GM12864 (cell line): ENCODE measurements at places on chromosomes 13 and 19.

DNA sequence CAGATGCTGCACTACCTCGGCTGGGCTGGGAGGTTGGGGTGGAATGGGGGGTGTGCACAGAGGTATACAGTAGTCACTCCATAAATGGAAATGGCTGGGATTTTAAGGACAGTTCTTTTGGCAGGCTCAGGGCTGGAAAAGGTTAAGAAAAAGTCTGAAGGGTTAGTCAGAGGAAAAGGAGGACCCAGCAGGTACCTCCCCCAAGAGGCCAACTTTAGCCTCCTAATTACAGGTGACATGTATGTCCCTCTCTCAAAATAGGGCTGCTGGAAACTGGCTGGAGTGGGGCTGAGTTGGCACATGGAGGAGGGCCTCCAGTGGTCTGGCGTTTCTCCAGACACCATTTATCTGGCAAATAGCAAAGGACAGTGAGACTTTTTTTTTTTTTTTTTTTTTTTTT lies 994 bp downstream of the CCDC194 start:
- no peak for DNase-seq

DNA sequence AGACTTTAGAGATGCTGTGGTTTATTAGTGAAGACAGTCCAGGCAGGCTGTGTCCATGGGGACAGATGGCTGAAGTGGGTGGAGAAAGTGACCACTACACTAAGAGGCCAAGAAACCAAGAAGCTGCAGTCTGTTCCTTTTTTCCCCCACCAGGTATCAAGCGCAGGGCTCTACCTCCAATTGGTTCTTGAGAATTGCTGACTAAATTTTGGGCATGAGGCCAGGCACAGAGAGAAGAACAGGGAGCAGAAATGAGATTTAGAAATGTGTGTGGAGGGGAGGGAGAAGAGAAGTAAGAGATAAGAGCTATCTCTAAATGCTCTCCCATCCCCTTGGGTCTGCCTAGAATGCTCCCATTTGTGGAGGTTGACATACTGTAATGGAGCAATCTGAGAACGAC lies 12.3 kb upstream of the CYSLTR2 start:
- DNase-seq: no peak

GRCh38 chr19:56350416-56351045 lies 35.9 kb upstream of the ZSCAN5A start:
- DNase-seq: no peak

DNA sequence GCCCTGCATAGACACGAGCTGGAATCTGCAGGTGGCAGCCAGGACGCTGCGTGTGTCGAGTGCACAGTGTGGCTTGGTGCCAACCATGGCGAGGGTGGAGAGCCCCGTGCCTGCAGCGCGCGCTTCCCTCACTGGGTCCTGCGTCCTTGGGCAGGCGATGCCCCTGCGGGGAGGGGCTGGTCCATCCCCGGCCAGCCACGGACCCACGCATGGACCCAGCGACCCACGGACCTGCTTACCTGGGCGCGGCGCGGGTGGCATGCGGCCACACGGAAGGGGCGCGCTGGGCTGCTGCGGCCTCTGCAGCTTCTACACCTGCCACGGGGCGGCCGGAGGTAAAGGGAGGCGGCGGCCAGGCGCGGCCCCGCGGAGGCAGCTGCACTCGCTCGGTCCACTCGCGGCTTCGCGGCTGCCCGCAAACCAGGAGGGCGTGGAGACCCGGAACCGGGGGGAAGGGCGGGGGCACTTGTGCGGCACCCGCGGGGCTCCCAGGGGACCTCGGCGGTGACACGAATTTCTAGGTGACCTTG lies 569 bp upstream of the MCF2L start:
- DNase-seq: no peak

DNA sequence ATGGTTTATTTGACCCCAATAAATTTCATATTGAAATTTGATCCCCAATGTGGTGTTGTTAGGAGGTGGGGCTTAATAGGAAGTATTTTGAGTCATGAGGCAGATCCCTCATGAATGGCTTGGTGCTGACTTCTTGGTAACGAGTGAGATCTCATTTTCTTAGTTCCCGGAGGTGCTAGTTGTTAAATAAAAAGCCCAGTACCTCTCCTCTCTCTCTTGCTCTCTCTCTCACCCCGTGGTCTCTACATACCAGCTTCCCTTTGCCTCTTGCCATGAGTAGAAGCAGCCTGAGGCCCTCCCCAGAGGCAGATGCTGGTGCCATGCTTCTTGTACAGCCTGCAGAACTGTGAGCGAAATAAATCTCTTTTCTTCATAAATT lies 39.4 kb upstream of the KATNAL1 start:
- DNase-seq: no peak
